ENCODE measurements at places on chromosomes 4 and X. TPM values are rescaled to one million over a fixed set of nuclear protein-coding genes. Genes with fewer than 3 reads are reported as not detected.

- DNase-seq = no peak
Observed at GRCh38 chr4:184103527-184104264, 114.0 kb downstream of the ENPP6 start.

DNA sequence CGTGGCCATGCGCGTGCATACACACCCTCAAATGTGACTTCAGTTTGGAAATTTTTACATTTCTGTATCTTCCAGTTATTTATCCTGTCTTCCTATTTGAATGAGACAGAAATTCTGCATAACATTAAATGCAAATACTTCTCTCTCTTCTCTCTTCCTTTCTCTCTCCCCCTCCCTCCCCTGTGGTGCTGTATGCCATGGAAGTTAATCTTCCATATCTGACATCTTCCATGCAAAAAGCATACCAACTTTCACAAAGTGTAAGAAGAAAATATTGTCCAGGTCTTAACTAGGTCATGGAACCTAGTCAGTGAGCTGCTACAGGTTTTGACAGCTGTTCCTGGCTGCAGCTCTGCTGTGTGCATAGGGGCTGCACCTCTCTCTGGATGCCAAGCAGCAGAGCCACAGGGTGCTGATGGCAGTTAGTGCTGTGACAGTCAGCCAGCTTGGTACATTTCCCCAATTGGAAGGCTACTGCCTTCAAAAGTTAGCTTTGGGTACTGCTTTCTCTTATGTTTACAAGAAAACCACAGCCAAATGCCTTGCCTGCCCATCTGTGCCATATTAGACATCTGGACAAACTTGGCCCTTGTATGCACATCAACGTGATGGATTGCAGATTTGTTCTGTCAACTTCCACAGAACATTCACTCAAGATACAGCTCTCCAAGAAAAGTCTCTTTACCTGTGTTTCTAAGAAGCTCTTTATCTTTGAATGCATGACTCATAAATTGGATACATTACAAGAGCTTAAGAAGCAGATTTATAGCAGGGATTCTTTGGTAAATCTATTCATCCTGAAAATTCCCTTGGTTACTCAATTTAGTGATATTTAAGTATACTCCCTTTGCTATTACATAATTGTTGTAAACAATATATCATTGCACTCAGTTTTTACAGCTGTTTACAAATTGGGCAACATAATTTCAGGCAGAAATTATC is 623.8 kb downstream of the EPHA5 start:
- no peak for DNase-seq

Gene GAB3
- total RNA-seq = 3.5 TPM

DNA sequence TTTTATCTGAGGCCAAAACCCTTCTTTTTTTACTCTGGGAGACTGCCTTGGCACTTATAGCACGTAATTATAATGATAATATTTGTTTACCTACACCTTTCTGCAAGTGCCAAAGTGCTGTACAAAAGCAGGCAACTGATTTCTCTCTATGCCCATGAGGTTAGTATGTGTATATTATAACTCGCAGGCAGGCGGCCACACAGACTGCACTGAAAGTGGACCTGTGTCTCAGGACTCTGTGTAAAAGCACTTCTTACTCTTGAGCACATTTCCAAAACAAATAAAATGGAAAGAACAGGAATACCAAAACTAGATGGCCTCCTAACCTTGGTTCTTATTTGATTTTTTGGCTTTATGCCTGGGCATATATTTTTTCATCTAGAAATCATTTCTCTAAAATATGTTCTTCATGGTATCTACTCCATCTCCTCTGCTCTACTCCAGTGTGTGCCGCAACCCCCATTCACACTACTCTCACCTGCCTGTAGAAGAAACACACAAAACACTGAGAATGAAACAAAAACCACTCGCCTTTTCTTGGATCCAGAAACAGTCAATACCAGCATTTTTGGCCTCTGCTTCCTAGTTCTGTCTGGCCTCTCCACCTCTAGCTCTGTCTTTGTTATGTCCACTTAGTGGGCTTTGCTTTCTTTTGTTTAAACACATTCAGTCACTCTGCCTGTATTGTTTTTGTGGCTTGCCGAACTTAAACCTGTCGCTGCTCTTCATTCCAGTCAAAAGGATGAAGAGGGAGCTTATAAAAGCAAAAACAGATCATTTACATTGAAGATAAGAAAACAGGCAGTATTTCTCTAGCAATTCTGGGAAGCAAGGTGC is 934.5 kb upstream of the TENM3 start:
- no peak for DNase-seq

Gene TRMT10A
- total RNA-seq = 1.6 TPM

Gene CFI
- total RNA-seq = not detected

Gene ERVMER34-1
- total RNA-seq = not detected

GRCh38 chr4:181796502-181796901 is 446.7 kb upstream of the TENM3 start:
- no peak for DNase-seq

Gene COQ2
- total RNA-seq = 10.1 TPM

DNA sequence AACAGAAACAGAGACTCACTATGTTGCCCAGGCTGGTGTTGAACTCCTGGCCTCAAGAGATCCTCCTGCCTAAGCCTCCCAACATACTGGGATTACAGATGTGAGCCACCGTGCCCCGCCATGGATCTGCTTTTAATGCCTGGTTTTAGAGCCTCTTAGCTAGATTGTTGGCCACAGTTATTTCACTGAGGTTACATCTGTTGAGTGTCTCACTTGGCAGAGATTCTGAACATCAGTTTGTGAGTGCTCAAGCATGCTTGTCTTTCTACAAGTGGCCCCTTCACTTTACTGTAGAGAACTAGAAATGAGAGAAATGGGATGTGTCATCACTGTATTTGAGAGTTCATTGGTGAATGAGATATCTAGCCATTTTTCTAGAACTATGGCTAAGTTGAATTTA is 218.5 kb downstream of the APBB2 start:
- no peak for DNase-seq
